ENCODE measurements at places on chromosomes 12 and 14.

- DNase-seq = no peak
These were observed 61.7 kb downstream of the PPP1R12A start for GRCh38 chr12:79873201-79873600.

DNA sequence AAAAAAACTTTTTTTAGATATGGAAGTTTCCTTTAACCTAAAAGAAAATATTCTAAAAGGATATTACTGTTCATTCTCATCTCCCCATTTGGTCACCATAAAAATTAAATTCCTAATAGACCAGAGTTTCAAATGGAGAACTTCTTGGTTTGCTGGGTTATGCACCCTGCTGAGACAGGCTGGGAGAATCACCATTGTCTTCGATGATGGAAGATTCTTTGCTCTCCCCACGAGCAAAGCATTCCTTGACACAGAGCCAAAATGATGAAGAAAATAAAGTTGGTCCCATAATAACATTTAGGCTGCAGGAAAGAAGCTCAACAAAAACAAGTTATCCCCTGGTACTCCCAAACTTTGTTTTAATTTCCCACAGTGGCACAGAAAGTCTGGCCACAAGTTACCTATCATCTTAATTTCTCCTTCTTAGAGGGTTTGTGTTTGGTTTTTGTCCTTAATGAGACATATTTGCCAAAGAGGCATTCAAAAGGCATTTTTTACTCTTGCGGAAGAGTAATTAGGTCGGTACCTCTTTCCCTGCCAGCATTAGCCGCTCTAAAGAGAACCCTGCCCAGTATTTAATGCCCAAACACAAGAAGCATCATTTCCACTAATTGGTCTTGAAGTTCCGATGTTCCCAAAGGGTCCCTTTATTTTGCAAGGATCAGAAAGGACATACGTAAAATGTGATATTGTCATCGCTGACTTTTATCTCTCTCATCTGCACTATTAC is 4.8 kb downstream of the DIO2 start:
- DNase-seq = no peak

DNA sequence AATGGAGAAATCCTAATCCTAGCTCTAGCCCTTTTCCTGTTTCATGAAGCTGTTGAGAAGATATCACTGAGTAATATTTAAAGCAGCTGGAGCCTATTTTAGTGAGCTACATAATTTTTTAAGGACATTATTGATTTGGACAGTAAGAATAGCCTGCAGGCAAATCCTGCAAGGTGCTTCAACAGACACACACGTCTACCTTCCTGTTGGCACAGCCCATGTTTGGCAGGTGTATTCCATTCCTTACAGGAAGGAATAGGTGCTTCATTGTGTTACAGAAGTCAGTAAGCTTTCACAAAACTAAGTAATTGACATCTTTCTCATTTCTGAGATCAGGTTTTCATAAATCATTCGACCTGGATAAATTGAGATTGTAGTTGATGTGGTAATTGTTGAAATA is 50.6 kb downstream of the FOXA1 start:
- DNase-seq = no peak

GRCh38 chr14:69401841-69402240 is 3.3 kb downstream of the SLC39A9 start:
- DNase-seq = no peak

GRCh38 chr14:92938235-92938875 is 15.4 kb downstream of the CHGA start:
- no peak for DNase-seq

DNA sequence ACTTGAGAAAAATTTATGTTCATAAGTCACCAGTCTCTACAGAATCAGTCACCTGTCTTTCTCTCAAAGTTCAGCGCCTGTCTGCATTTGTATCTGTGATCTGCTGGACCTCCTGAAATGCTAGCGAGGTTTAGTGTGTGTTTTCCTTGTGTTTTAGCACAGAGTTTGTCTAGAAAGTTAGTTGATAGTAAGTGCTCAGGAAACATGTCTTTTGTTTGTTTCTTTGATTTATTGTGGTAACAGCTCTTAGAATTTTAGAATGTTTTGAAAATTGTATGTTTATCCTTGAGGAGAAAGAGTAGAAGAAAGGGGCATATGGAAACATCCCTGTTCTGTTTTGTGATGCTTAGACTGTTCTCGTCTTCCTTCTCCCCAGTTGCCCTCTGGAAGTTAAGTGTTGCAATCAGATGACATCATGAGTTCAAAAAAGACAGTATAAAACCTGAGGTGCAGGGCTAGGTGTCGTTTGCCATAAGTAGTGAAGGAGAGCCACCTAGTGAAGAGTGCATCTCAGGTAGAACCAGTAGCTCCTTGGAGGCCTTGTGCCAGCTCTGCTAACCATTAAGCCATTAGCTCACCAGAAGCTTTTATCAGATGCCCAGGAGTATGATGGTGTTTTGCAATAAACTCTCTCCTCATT is 44.8 kb downstream of the FBXW8 start:
- no peak for DNase-seq

GRCh38 chr14:100554082-100554677 is 33.0 kb downstream of the BEGAIN start:
- no peak for DNase-seq

DNA sequence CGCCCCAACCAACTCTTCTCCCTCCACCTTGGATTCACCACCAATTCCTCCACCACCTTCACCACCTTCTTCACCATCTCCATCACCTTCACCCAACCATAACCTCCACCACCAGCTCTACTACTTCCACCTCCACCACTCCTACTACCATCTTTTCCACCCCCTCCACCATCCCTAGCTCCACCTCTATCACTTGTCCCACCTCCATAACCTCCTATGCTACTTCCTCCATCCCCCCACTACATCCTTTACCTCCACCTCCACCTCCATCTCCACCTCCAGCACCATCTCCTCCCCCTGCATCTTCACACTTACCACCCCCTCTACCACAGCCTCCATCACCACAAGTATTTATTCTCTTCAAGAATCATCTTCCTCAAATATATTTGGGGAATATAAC is 254.9 kb upstream of the EGLN3 start:
- DNase-seq = no peak

- no peak for DNase-seq
These were observed 23.7 kb downstream of the SFSWAP start for GRCh38 chr12:131734336-131735152.
